Ecto neural progenitor cell (in vitro differentiated cells): ENCODE measurements at places on chromosomes 3 and 15.

DNA sequence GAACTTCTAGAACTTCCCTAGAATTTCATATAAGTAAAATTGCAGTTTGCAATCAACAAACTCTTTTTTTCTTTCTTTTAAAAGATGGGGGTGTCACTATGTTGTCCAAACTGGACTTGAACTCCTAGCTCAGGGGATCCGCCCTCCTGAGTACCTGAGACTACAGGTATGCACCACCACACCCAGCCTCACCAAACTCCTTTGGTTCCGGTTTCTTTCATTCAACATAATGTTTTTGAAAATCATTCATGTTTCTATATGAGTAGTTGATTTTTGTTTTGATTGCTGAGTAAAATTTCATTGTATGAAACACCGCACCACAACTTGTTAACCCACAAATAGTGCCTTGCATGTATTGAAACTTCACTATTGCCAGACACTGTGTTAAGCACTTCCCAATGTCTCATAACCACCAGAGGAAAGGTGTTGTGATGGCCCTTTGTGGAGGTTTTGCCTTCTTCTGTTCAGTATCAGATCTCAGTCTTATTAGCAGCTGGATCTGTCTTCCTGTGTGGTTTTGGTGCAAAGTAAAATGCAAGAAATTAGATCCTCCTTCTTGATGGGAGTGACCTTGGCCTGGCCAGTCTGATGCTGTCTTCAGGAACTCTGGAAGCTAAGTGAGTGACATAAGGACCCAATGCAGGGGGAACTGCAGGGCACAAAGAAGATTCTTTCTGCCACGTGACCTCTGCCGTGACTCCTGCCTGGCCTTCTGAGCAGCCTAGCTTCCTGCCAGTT is 78.8 kb upstream of the UBE2E1 start:
- no peak for DNase-seq

DNA sequence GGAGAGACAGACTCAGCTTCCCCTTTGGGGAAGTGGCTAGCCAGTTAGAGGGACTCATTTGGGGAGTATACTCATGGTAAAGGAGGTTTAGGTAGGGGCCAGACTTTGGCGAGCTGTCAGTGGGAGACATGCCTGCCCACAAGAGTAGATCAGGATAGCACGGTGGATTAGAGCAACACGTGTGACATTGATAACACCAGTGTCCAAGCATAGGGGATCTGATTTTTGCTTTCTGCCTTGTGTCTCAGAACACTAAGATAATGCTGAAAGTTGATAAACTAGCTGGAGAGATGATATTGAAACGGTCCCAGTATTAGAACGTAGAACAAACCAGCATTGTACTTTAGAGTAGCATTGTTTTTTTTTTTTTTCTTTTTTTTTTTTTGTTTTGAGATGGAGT is 25.9 kb downstream of the MAP6D1 start:
- DNase-seq: no peak

- DNase-seq: no peak
Observed at GRCh38 chr3:150179330-150179729, 208.6 kb upstream of the PFN2 start.

DNA sequence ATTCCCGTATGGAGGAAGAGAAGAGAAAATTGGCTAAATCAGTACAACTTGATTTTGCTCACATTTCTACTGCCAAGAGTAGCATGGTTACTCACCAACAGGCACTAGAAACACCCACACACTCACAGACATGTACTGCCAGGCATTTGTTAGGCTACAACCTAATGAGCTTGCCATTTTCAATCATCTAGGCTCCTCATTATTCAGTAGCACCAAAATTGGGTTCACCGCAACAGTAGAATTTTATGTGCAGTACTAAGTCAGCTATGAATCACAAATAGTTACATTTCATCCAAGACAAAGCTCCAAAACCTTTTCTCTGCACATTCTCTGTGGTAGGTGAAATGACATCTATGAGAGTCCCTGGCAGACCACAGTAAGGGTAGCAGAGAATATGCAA is 15.0 kb upstream of the THUMPD3 start:
- DNase-seq: no peak

- DNase-seq: no peak
Observed at GRCh38 chr3:73552700-73553099, 72.0 kb downstream of the PDZRN3 start.

- DNase-seq: peak; percentile 86
Observed at GRCh38 chr3:30606301-30607031, at the start of gene TGFBR2. Gene TGFBR2, plus strand, starts transcription at chr3:30606601. Its CDS starts 283 bp downstream, at chr3:30606884.

DNA sequence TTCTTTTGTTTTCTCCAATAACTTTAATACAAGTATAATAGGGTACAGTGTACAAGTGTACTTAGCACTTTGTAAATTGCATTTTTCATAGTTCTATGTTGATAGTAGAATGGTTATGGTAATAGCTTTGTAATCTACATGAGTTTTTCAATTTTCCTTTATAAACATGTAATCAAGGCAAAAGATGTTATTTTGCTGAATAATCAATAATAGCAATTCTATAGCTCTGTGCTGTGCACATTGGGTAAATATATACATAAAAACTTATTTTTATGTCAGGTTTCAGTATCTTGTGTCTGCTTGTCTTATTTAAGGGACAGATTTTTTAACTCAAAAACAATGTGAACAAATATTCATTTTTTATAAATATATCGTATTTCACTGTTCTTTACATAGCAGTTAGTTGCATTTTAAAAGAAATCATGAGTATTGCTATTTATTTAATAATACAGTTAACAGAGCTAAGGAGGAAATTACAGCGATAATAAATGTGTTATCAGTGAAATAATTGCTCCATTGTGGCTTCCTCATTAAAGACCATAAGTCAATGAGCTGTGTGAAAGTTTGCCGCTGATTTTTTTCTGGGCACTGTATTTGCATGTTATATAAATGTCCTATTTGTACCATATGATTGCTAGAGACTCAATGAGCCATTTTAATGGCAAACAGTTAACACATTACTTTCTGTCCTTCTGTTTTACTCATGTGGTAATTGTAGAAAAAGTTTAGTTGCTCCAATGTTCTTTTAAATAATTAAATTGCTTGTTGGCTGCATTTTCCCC is 214.6 kb upstream of the STAC start:
- DNase-seq: no peak

GRCh38 chr15:75030424-75030823 is 7.0 kb downstream of the PPCDC start:
- no peak for DNase-seq

GRCh38 chr15:93900476-93901400 is 330.6 kb upstream of the MCTP2 start:
- DNase-seq: no peak

DNA sequence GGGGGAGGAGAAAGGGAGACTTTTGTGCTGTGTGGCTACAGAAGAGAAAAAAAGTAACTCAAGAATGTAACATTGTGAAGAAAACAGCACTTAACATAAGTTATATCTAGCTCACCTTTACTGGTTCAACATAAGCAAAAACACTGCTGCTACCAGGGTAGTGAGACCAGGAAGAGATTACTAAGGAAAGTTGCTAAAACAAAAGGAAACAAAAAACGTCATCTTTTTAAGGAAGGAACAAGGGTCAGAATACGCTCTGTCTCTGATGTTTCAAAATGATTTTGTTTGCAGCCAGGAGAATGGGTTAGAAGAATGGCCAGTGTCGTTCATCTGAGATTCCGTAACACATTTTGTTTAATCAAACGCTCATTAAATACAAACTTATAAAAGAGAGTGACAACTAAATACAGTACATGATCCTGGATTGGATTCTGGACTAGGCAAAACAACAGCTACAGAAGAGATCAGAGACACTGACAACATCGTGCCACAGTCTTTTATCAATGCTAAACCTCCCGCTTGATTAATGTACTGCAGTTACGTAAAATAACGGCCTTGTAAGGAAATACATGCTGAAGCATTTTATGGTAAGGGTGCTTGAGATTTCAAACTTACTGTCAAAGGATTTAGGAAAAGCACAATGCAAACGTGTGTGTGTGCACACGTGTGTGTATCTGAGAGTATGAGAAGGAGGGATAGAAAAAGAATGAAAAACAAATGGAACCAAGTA is 67.7 kb downstream of the FOXP1 start:
- DNase-seq: no peak

- DNase-seq: peak; percentile 91
Observed at GRCh38 chr3:126355777-126356372, 1.3 kb downstream of the KLF15 start.

GRCh38 chr3:33975463-33975862 is 177.0 kb downstream of the PDCD6IP start:
- no peak for DNase-seq
